ENCODE measurements at places on chromosomes 7 and 10. TPM values are rescaled to one million over a fixed set of nuclear protein-coding genes. Genes with fewer than 3 reads are reported as not detected.

Gene PLEKHS1
- total RNA-seq: not detected

Gene LRRN3
- 3.3 TPM for total RNA-seq

Gene MLXIPL
- 7.2 TPM for total RNA-seq

DNA sequence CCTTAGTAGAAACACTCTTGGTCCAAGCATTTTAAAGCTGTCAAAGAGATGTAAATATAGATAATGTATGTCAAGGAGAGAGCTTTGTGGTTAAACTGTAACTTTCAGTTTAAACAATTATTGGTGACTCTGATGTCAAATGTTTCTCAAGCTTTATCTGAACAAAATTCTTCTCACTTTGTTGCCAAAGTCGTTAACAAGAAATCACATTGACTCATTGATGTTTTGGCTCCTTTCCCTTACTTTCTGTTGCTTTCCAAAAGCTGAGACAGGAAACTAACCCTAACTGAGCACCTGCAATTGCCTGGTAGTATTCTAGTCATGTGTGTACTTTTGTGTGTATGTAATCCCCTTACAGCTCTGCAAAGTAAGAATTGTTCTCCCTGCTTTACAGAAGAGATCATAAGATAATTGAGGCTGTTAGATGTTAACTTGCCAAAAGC, 108.5 kb downstream of the CFTR start:
- DNase-seq: no peak

Gene OR2A5
- not detected for total RNA-seq

DNA sequence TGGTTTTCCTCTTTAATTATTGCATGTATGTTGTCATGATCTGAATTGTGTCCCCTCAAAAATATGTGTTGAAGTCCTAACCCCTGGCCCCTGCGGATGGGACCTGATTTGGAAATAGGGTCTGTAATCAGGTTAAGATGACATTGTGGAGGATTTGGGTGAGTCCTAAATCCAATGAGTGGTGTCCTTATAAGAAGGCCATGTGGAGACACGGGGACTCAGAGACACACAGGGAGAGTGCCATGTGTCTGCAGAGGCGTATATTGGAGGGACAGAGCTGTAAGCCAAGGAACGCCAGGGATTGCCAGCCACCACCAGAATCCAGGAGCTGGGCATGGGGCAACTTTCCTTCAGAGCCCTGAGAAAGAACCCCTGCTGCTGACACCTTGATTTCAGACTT, 171.9 kb downstream of the CREB5 start:
- DNase-seq: no peak

DNA sequence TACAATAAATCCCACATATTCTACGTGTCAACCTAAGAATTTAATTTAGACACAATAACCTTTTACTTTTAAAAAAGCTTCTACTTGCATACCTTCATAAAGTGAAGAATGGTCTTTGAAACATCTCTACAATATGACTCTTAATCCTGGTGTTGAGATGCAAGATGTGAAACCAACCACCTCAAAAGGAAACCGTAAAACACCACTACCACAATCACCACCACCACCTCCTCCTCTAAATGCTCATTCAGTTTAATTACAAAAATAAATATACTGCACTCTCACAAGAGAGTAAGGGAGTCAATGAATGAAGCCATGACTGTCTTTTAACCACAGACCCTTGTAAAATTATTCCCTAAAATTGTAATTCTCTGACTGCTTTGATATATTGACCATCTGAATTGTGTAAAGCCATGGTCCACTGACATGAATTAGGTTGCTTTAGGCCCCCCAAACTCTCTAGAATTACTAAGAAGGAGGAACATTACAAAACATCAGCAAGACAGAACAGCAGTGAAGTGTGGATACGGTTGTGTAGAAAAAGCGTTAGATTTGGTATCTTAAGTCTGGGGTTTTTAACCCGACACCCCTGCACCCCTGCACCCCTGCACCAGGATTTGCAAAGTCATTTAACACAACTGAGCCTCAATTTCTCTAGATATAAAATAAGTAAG, 171.4 kb downstream of the SFMBT2 start:
- no peak for DNase-seq

- no peak for DNase-seq
Measured at GRCh38 chr10:22344781-22345300, 455 bp upstream of the SPAG6 start.

Gene LIPM
- total RNA-seq: not detected

Gene NKX2-3
- 33.1 TPM for total RNA-seq

Gene HUS1
- total RNA-seq: 32.1 TPM

GRCh38 chr10:88395677-88396076, 187.4 kb downstream of the RNLS start:
- DNase-seq: no peak

DNA sequence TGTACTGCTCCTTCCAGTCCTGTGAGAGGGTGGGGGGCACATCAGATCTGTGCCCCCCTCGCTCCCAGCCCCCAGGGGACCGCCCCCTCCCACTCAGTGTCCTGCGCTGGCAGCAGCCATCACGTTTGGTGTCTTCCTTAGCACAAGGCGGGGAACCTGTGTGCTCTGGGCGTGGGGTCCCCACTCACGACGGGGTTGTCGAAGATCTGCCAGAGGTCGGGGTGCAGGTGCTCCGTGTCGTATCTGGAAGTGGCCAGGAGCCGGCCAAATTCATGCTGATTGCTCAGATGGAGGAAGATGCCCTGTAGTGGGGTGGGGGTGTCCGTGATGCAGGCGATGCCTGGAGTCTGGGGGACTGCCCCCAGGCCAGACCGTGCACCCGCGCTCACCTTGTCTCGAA, 7.2 kb downstream of the PLOD3 start:
- no peak for DNase-seq

DNA sequence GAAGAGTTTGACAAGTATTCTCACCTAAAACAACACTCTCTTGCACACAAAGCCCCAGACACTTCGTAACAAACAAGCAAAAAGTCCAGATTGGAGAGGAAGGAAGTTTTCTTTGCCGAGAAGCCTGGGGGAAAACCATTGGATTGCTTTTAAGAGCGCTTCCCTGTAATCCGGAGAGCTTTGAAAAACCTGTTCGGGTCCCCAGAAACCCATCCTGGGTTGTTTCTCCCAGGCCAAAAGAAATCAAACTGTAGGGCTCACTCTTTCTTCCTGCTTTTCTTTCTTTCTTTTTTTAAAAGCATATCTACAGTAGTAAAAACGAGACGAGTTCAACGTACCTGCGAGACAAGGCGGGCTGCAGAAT, 655 bp downstream of the SP8 start:
- no peak for DNase-seq

Gene ZFYVE27
- total RNA-seq: 13.8 TPM

DNA sequence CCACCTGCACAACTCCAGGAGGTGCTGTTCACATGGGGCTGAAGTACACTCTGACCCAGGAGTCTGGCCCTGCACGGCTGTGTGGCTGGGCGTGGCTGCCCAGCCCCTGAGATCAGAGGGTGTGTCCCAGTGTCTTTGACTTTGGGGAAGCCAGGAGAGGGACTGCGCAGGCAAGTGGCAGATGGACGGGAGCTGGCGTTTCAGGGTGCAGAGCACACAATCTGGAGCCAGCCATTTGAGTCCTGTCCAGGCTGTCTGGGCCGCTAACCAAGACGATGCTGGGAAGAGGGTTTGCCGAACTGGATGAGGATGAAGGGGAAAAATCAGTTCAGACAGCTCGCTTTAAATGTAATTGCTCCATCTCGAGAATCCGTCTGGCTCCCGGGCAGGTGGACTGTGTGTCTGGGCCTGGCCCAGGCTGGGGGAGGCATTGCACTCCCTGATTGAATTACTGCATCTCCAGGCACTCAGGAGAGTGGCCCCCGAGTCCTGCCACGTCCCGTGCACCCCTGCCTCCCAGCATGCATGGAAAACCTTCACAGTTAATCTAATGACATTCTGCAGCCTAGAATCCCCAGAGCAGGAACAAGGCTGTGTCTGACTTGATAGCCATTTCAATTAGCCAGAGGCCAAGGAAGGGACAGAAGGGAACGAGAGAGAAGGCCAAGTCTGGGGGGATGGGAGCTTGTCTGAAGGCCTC, 120.8 kb upstream of the NANOS1 start:
- DNase-seq: no peak

Gene MSS51
- total RNA-seq: 3.4 TPM

Data from sigmoid colon (tissue), 7 donors.